ENCODE measurements at places on chromosomes 7 and 10.

GRCh38 chr10:11510281-11510680 is 101.2 kb downstream of the USP6NL start:
- no peak for DNase-seq

DNA sequence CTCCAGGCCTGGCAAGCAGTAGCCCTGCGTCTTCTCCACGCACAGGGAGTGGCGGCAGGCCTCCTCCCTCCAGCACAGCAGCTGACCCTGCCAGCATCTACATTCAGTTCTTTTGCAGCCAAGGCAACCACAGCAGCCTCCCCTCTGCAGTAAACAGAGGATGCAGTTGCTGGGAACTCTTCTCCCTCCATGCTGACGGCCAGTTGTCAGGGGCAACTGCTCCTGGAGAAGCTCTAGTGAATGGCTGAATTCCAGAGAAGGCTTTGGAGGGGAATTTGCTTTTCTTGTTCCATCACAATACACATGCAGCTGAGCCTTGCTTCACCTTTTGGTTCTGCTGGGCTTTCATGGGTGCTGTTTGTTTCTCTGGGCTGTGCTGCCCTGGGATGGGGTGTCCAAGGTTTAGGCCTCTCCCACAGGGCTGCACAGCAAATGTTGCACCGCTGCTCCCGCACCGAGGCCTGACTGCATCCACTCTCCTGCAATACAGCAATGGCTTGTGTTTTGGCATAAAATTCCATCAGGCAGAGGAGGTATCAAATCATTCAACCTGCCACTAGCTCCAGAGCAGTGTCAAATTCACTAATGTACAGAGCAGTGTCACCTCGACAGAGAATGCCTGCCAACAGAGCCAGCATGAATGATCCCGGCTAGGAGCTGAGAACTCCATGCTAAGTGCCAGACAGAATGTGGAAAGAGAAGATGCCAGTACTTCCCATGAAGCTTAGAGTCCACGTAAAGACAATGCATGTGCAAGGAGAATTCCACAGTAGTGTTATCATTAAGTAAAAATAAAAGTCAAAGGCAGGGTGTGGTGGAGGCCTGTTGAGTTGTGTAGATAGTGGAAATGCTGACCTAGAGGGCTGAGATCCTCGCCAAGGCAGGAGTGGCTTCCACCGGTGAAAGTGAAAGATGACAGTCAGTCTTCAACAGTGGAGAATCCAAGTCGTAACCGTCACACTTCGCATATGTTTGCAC is 399.6 kb downstream of the DPP6 start:
- DNase-seq = no peak

GRCh38 chr10:69352569-69353264 is 64.0 kb downstream of the TACR2 start:
- DNase-seq = no peak

DNA sequence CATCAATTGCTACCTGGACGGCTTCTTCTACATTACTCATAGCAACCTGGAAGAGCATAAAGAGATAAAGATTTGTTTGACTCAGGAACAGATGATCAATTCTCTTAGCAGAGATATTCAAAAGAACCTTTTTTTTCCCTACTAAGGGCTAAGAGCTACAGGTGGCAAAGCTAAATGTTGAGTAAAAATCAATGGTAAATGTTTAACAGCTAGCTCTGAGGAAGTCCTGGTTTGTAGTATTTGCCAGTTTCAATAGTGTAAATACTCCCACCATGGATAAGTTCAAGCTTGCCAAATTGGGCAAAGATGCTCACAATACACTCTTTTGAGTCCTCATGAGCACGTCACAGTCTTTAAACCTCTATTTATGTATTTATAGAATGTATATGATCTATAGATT is 64.0 kb downstream of the AKR1E2 start:
- no peak for DNase-seq

- DNase-seq = no peak
Observed at GRCh38 chr7:105224884-105225651, 163.7 kb downstream of the SRPK2 start.

- peak; percentile 20 for DNase-seq
Observed at GRCh38 chr7:158602905-158603772, 15.5 kb upstream of the PTPRN2 start.

- DNase-seq = no peak
Observed at GRCh38 chr7:149724661-149725425, 48.5 kb downstream of the ZNF467 start.

GRCh38 chr10:71264345-71265200 is 52.2 kb downstream of the UNC5B start:
- no peak for DNase-seq

GRCh38 chr10:77144656-77145055 is 493.0 kb downstream of the KCNMA1 start:
- no peak for DNase-seq

DNA sequence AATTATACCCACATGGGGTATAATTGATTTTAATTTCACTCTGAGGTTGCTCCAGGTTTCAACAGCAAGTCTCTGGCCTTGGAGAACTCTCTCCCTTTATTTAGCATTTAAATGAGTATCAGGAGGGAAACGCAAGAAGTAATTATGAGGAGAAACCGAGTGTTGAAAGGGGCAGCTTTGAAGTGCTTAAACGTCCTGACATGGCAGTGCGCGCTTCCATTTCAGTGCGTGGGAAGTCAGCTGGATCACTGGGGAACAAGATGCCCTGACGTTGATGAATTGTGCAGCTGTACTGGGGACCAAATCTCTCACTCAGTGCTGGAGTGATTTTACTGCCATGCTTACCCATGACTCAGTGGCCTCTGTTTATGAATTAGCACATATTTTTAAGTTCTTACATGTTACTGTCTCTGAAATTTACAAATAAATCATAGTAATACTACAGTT is 106.0 kb upstream of the PRR15 start:
- no peak for DNase-seq

DNA sequence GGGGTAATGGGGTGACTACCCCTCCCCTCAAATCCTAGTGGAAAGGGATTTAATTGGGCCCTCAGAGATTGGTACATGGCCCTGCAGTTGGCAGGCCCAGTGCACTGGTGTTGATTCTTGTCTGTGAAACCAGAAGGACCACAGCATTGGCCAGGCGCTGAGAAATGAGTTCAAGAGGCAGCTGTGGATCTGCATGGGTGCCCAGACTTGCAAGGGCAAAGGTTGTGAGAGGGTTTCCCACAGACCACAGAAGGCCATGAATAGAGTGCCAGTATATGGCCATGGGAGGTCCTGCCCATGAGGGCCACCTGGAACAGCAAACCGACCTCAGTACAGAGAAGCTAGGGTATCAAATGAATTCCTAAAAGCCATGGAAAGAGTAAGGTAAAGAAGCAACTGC is 32.9 kb downstream of the TMEM168 start:
- DNase-seq = no peak

- no peak for DNase-seq
Observed at GRCh38 chr10:47123716-47124288, 176.2 kb upstream of the GDF10 start.

GRCh38 chr7:68166525-68166924 is 1169.9 kb downstream of the TYW1 start:
- DNase-seq = no peak

DNA sequence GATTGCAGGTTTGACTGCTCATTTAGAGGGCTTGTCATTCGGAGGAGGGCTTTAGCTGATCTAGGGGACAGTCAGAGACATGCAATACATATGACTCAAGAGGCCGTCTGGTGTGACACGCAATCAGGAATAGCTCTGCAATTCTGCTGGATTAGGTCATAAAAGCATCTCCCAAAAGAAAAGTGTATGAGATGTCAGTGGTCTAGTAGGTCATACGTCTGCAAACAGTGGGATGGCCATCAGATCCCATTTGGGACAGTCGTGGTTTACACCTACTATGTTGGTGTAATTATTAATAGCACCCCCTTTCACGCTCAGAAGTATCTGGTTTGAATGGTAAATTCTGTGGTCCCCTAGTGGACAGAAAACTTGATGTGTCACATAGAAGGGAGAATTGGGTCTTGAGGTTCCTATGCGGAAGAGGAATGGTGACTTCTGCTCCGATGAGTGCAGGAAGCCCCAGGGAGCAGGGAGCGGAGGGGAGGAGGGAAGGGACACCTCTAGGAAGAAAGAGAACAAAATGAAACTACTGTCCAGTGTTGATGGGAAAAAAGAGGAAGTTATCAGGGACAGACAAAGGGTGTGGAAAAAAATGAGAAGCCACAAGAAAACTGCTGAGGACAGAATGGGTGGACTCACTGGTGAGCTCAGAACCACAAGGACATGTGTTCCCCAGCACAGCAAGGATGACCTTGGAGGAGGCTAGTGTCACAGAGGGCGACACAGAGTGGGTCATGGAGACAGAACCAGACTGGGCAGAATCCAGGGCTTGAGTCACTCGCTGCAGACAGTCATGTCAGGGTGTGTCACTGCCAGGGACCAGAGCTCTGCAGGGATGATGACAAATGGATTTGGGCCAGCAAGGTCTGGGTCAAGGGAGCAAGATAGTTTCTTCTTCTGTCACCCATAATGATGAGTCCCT is 59.9 kb downstream of the MAP3K8 start:
- DNase-seq = no peak

- no peak for DNase-seq
Observed at GRCh38 chr7:223861-224260, 31.5 kb downstream of the FAM20C start.

DNA sequence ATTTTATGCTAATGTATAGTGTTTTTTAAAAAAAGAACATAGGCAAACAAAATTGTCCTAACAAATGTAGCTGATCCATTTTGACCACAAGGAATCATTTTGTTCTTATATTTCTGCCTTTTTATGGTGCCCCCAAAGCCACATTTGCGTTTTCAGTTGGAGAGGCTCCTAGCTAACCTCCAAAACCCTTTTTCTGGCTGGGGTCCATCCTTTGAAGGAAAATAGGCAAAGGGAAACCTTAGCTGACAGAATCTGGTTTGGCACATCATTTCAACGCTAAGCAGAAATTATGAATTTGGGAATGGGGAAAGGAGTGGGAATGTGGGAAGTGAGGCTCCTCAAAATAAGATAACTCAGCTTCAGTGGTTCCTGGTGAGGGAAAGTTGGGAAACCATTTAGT is 25.6 kb upstream of the SLC25A13 start:
- no peak for DNase-seq

DNA sequence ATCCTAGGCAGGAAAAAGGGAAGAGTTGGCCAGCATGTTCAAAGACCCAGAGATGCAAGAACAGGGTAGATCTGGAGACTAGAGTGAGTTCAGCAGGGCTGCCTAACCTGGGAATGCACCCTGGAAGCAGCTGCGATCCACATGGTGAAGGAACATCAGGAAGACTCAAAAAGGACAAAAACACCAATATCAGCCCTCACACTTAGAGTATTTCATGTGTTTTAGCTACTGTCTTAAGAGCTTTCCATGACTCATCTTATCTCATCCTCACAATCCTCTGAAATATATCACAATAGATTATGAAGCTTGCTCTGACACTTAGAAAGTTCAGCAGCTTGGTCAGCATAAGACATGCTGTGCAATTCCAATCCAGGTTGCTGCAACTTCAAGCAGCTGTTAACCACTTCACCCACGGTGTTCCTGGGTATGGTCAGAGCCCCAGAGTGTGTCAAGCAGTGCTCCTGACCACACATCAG is 380.9 kb downstream of the PARD3 start:
- no peak for DNase-seq

- no peak for DNase-seq
Observed at GRCh38 chr10:77501846-77502261, 135.8 kb downstream of the KCNMA1 start.

DNA sequence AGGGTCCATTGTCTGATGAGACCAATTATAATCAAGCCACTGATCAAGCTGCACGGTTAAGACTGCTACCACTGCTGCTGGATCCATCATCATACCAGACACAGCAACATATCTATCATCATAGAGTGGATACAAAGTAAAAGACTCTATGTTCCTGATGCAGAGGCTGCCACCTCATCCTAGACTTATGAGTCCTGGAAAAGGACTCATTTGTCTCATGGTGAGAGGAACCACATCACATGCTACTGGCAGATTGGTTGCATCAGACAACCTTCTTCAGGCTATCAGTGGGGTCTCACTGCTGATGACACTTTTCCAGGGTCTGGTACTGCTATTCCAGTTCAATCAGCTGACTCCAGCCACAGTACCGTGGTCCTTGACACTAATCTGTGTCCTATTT is 79.0 kb downstream of the ABI1 start:
- DNase-seq = peak; percentile 27

DNA sequence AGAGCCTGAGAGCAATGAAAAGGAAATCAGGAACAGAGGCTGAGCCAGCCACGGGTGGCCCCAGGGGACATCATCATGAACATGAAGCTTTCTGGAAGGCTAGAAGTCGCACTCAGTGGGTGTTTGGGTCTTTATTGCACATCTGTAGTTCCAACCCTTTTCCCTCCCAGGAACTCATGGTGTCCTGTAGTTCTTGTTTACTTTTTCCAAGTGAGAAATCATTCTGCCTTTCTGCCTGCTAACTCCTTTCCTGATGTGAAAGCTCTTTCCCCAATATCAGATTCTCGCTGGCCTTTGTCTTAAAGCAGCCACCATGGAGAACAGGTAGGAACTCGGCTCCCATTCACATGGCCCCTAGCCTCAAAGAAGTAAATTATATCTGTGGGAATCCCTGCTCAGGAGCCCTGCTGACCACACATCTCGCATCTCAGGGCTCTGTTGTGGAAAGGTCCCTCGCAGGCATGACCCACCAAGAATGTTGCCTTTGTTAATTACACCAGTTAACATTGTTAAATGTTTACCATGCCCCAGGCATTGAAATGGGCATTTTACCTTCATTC is 542.7 kb downstream of the TNS3 start:
- DNase-seq = no peak

- DNase-seq = no peak
Observed at GRCh38 chr7:43501870-43502269, 81.0 kb upstream of the STK17A start.

DNA sequence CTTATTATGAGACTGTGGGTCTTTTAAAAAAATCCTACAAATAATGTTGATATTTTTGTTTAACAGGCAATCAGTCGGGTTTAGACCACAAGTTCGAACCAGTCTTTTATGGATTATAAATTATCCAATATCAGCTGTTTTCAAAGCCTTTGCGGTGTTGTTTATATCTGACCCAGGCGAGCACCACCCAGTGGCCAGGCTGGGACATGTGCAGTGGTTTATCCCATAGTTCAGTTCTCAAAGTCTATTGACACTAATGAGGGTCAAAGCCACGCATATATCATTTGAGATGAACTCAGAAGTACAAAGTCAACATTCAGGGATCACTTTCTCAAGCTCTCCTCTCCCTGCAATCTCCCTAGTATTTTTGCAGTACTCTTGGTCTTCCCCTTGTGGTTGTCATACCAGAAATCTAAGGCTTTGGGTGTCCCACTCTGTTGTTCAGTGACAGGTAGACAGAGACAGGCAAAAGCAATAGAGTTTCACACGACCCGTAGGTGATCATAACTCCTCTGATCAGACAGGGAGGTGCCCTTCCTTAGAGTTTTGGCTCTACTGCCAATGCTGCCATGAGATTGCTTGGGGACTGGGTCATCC is 117.4 kb upstream of the POM121L12 start:
- DNase-seq = no peak

- DNase-seq = peak; percentile 54
Observed at GRCh38 chr7:106126170-106126938, 14.2 kb upstream of the SYPL1 start.

GRCh38 chr7:22681852-22682657 is 44.9 kb upstream of the IL6 start:
- no peak for DNase-seq
